ENCODE measurements at places on chromosomes 12 and 14.
A peak's percentile ranks its signal among the peaks of the same experiment; 100 is the strongest.

DNA sequence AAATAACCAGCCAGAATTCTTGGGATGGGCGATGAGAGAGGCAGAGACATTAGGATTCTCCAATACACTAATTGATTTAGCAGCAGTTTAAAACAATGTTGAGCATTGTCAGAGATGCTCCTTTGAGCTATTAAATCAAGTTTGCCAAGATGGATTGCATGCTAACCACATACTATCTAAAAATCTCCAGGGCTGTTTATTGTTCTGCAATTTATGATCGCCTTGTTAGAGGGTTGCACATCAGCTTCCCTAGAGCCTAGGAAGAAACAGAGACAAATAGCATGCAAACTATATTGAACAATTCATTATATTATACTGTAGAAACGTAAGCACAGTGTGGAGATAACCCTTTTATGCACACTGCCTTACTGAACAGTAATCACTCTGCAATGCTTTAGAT lies 599.9 kb downstream of the SOX5 start:
- peak; percentile 61 for ATAC-seq

GRCh38 chr12:105461944-105462762 lies 131.7 kb downstream of the C12orf75 start:
- ATAC-seq = no peak

DNA sequence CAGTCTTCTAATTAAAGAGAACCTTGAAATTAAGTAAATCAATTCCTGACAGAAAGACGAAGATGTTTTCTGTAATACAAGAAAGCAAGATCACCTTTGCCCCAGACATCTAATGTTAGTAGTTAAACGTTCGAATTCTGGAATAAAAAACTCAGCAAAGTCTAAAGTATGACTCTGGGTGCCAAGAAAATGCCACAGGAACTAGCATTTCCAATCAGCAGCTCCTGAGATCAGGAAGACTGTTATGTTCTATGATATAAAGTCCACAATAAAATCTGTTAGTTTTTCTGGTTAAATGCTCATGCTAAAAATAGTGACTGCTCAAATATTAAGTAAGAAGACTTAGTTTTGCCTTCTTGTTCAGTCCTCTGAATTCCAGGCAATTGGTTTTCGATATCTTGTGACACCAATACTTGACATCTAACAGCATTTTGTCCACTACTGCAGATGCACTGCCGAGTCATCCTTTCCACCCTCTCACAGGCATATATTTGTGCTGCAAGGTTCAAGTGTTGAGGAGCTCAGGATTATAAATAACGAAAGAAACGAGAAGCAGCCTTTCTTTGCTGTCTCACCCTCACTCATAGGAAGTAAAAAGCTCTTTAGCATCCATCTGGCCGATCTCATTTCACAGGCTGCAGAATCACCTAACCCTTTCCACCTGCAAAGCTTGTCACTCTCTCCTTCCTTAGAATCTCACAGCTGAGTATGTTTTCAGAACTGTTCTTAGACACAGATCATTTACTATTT lies 32.0 kb downstream of the SSH1 start:
- ATAC-seq = peak; percentile 15

GRCh38 chr12:131608740-131609690 lies 101.9 kb upstream of the SFSWAP start:
- ATAC-seq = peak; percentile 92

DNA sequence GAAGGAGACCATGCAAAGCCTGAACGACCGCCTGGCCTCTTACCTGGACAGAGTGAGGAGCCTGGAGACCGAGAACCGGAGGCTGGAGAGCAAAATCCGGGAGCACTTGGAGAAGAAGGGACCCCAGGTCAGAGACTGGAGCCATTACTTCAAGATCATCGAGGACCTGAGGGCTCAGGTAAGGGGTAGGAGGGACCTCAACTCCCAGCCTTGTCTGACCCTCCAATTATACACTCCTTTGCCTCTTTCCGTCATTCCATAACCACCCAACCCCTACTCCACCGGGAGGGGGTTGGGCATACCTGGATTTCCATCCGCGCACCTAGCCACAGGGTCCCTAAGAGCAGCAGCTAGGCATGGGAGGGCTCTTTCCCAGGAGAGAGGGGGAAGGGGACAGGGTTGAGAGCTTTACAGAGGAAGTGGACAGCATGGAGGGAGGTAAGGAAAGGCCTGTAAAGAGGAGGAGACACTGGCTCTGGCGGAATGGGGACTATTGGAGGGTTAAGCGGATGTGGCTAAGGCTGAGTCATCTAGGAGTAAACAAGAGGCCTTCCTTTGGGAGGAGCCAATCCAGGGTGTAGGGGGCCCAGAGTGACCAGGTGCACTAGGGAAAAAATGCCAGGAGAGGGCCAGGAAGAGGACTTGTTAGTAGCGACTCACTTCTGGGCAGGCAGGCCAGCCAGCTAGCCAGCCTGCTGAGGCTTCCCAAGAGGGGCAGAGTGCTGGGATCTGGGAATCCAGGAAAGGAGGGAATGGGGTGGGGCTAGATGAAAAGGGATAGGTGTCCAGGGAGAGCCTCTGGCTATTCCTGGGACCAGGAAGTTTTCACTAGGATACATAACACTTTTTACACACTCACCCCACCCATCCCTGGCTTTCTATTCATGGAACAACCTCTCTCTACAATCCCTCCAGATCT lies 754 bp downstream of the KRT18 start:
- ATAC-seq = peak; percentile 78

DNA sequence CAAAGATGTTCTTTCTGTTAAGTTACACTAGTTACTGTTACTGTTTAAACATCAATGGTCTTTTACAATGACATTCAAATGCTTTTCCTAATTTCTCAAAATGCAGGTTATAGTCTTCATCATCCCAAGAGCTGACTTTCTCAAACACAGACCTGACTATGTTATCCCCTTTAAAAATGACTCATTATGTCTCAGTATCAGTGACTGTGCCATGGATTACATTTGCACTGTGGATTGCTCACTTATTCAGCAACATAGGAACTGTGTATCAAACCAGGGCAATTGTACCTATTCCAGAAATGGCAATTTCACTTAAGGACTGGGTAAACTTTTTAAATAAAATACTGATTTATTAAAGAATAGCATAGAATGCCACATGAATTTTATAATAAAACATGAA lies 630.2 kb upstream of the NOVA1 start:
- no peak for ATAC-seq

DNA sequence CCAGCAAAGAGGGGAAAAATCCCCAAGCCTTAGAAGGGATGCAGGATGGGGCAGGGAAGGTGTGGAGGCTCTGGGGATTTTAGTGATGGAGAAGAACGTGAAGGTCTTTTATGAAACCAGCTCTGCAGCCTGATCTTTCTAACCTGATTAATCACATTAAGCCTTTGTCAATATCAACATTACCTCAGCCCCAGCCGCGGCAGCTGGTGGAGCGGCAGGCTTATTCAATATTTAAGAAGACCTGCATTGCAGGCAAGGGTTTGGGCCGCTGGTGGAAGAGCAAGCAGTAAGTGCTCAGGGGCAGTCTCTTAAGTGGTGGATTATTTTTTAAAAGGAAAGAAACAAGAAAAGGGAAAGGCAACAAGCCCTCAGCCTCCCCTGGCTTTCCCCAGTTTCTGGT lies 16.6 kb downstream of the RPH3A start:
- no peak for ATAC-seq

- no peak for ATAC-seq
Observed at GRCh38 chr12:106910202-106910601, 45.5 kb upstream of the TMEM263 start.

GRCh38 chr14:20329355-20329754 lies 3.7 kb downstream of the CCNB1IP1 start:
- ATAC-seq = no peak

DNA sequence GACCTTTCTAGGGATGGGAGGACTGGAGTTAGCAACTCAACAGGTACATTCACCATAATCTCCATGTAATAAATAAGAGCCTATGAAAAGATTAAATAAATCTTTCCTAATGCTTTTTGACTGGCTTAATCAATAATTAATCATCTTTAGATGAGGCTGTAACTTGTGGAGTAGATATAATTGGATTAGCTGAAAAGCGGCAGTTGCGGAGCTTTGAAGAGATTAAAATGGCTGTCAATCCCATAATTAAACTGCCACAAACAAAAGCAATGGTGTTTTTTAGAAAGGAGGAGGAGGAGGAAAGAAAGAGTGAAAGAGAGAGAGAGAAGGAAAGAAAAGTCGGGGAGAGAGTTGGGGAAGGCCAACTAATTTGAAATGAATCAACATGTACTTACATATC lies 70.7 kb upstream of the TMEM263 start:
- no peak for ATAC-seq

DNA sequence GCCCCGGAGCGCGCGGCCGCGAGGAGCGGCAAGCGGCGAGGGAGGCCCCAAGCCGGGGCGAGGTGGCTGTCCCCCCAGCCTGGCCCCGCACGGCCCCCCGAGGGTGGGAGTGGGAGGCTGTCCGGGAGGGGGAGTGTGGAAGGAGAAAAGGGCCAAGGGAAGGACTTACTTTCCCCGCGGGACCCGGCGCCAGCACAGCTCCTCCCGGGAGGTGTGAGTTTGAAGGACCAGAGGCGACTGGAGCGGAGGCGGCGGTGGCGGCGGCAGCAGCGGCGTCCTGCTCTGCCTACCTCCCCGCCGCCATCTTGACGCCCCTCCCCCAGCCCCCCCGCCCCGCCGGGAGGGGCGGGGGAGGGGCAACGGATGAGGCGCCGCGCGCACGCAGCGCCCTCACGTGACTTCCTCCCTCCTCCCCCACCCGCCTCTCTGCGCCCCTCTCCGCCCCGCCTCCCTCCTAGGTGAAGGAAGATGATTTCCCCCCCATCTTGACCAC lies at the start of gene SBNO1:
Gene SBNO1 (minus strand): TSS at position 316 of the 493 bp plus-strand sequence. CDS start 14,406 bp downstream, outside the sequence.
- ATAC-seq = peak; percentile 56

GRCh38 chr12:93005928-93006392 lies 76.9 kb upstream of the EEA1 start:
- no peak for ATAC-seq

- peak; percentile 75 for ATAC-seq
Observed at GRCh38 chr14:79605849-79606248, 605.5 kb downstream of the DIO2 start.

GRCh38 chr14:99315197-99315596 lies 43.2 kb upstream of the BCL11B start:
- no peak for ATAC-seq

GRCh38 chr14:99481745-99482099 lies 513 bp downstream of the CCNK start:
- no peak for ATAC-seq

GRCh38 chr12:64526859-64527258 lies 74.9 kb downstream of the TBK1 start:
- no peak for ATAC-seq

- no peak for ATAC-seq
Observed at GRCh38 chr12:66491853-66492252, 187.0 kb downstream of the GRIP1 start.

GRCh38 chr12:53506450-53506785 lies 866 bp downstream of the NPFF start:
- ATAC-seq = peak; percentile 47

DNA sequence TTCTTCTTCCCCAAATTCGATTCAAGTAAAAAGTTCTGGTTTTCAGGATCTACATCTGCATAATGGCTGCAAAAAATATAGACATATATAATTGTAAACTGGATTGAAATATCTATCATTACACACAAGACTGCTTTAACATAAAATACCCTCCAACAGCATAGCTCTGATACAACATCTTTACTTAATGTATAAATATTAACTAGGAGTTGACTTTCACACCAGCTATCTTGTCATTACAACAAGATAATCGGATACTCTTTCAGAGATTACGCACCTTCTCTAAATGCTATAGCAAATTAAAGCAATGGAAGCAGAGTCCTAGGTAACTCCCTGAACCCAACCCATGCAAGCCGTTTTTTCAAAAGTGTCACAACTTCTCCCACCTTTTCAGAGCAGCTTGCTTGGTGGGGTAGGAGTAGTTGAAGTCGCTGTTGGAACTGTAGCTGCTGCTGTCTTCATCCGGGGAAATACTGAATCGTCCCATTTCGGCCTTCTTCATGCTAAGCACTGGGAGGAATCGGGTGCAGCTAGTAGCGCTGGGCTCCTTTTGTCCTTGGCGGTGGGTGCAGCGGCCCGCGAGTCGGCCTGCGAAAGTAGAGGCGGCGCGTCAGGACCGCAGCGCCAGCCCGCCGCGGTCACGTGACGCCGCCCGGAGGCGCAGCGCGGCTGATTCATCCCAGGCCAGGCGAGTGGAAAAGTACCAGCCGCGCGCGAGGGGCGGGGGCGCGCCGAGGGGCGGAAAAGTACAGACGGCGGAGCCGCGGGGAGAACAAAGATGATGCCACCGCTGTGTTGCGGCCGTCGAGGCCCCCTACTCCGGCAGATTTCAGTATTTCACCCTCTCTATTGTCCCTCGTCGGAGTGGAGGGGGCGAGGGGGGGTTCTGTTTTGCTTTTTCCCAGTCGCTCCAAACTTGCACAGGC lies 1.5 kb downstream of the SLC38A2 start:
- ATAC-seq = peak; percentile 59

- ATAC-seq = no peak
Observed at GRCh38 chr12:44431647-44432343, 444.3 kb downstream of the NELL2 start.

DNA sequence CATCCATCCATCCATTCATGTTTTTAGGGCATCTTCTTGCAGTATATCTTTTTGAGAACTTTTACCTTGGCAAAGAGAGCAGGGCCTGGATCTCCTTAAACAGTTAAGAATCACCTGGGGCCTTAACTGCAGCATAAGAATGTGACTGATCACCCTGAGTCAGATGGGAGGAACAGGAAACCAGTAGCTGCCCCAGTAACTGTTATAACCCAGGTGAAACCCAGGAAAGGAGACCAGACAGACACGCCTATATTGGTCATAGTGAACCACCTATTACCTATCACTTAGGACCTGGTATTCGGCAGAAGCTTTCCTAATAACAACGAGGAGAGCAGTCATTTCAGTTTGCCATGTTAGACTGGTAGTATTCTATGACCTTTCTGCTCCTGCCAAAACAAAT lies 43.4 kb upstream of the NR2C1 start:
- ATAC-seq = no peak

DNA sequence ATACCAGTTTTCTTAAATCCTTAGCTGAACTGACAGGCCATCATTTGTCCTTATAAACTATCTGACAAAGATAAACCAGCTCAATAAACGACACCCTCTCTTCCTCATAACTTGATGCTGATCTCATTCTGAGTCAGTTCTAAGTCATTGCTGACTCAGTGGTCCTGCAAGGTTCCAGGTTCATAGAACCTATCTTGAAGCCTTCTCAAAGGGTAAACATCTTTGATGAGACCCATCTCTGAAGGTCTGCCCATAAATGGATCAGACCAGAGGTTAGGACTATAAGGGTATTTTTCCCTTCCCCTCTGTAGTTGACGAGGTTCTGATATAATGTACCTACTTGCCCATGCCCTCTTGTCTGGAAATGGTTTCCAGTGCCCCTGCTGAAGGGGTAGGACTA lies 11.9 kb downstream of the NAA25 start:
- peak; percentile 49 for ATAC-seq

GRCh38 chr14:20988717-20989470 lies 886 bp upstream of the METTL17 start:
- no peak for ATAC-seq

DNA sequence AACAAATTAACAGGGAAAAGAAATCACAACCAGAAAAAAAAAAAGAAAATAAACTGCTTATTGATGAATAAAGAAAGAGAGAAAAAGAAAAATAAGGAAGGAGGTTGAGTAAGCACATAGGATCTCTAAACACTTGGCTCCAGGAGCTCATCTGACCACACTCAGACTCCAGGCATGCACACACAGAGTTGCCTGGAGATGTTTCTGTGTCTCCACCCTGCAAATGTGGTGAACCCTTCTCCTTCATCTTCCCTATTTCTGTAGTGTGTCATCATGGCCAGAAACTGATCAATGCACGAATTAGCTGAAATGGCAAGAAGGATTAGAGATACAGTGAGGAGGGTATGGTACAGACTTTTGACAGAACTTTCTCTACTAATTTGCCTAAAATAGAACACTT lies 20.2 kb downstream of the OR4N2 start:
- ATAC-seq = no peak

- no peak for ATAC-seq
Observed at GRCh38 chr12:93650626-93651025, 26.5 kb upstream of the CRADD start.

Data from motor neuron (in vitro differentiated cells).